Pancreas (tissue), 10 donors: ENCODE measurements at places on chromosomes 3 and 15. TPM values are rescaled to one million over a fixed set of nuclear protein-coding genes. Genes with fewer than 3 reads are reported as not detected.

GRCh38 chr3:133837487-133838295 is 32.1 kb downstream of the SRPRB start:
- peak; percentile 5 for DNase-seq

GRCh38 chr3:164004205-164004604 is 1074.1 kb downstream of the SI start:
- no peak for DNase-seq

GRCh38 chr3:79767194-79767904 is 449 bp downstream of the ROBO1 start:
- DNase-seq, result no peak

GRCh38 chr3:195257454-195258448 is 13.2 kb downstream of the XXYLT1 start:
- DNase-seq, result no peak

Gene RPL15
- 1,897 TPM for polyA plus RNA-seq

Gene TEX9
- 3.8 TPM for polyA plus RNA-seq
